ENCODE measurements at places on chromosomes 3 and 15.

- DNase-seq: no peak
Observed at GRCh38 chr3:117893638-117894037, 1141.0 kb downstream of the IGSF11 start.

GRCh38 chr15:100686021-100686724 is 83.8 kb downstream of the ASB7 start:
- DNase-seq: no peak

- no peak for DNase-seq
Observed at GRCh38 chr15:77347197-77347596, 72.7 kb downstream of the PEAK1 start.

DNA sequence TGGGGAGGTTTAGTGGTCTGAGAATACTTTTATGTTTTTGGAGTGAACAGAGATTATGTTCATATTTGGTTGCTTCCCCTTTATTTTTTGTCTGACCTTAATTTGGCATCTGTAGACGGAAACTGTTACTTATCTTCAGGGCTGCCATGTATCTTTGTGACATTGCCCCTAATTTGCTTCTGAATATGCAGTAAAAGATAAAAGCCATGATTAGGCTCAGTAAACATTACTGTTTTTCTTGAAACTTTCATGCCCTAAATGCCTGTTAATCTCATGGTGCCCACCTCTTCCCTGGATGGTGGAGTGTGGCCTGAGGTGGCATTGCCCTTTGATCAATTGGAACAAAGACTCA is 106.7 kb downstream of the C3orf70 start:
- no peak for DNase-seq

DNA sequence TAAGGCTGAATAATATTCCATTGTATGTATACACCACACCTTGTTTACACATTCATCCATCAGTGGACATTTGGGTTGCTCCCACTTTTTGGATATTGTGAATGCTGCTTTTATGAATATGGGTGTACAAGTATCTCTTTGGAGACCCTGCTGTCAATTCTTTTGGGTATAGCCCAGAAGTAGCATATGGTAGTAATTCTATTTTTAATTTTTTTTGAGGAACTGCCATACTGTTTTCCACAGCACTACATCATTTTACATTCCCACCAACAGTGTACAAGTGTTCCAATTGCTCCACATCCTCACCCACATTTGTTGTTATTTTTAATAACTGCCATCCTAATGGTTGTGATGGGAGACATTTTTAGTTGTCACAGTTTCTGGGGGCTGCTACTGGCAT is 69.9 kb upstream of the PSMD6 start:
- no peak for DNase-seq

- DNase-seq: no peak
Observed at GRCh38 chr3:141934354-141934753, 57.9 kb downstream of the ATP1B3 start.
